Large intestine (tissue), 12 donors: ENCODE measurements at places on chromosomes 11 and 22. TPM values are rescaled to one million over a fixed set of nuclear protein-coding genes. Genes with fewer than 3 reads are reported as not detected.

- DNase-seq: peak; percentile 91
Measured at GRCh38 chr11:5624489-5625279, at the start of gene TRIM34. TRIM34 (plus strand) TSS chr11:5625001; CDS start chr11:5632332, 7,331 bp downstream.

- DNase-seq: peak; percentile 95
Measured at GRCh38 chr22:50700387-50701075, 27.9 kb downstream of the SHANK3 start.

GRCh38 chr22:32622744-32623110, 148.1 kb downstream of the FBXO7 start:
- DNase-seq: no peak

The SEC14L6 gene
- 1.2 TPM for polyA plus RNA-seq

DNA sequence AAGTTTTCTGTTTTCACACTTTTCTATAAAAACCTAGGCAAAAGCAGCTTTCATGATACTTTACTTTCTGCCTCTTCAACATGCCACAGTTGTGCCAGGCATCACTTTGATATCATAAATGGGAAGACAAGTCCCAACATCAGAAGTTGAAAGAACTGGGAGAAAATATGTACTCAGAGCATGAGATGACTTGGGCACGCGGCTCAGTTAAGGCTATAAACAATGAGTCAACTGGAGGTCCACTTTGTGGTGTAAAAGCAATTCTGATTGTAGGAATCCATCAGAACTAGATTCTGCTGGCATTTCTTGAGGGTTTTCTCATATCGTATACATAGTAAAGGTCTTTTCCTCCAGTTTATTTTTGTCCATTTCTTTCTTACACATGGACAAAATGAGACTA, 109.7 kb upstream of the USP47 start:
- no peak for DNase-seq

The SERHL2 gene
- polyA plus RNA-seq: 2.9 TPM

DNA sequence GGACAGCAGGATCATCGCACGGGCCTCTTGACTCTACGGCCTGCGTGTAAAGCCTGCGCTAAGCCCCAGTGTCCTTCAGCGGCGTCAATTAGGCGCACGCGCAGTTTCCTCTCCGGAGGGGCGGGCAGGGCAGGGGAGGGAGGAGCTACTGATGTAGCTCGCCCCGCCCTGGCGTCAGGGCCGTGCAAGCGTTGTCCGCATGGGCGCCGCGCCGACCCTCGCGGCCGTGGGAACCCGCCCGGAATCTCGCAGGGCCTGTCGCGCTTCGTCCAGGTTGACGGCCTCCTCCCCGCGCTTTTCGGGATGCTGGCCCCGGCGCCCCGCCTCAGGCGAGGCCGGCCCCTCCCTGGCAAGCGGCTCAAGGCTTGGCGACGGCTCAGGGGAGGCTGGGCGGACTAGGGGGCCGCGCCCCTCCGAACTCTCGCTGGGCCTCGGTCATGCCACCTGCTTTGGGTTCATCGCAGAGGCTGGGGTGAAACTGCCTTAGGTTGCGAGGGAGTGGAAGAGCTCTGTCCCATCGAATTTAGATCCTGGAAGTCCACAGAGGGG, 61.1 kb downstream of the ST3GAL4 start:
- peak; percentile 84 for DNase-seq

The MIAT gene
- 8.5 TPM for polyA plus RNA-seq
